Colonic mucosa (tissue), 4 donors: ENCODE measurements at places on chromosomes 4 and X. TPM values are rescaled to one million over a fixed set of nuclear protein-coding genes. Genes with fewer than 3 reads are reported as not detected.

GRCh38 chr4:47531954-47532321 is 46.9 kb downstream of the ATP10D start:
- no peaks in the 10 kb centered on the region for H3K4me1 ChIP-seq
- H3K4me3 ChIP-seq = no peak overlapping the region
- H3K27me3 ChIP-seq = no peaks in the 10 kb centered on the region
- no peaks in the 10 kb centered on the region for H3K36me3 ChIP-seq
- DNase-seq = no peak

DNA sequence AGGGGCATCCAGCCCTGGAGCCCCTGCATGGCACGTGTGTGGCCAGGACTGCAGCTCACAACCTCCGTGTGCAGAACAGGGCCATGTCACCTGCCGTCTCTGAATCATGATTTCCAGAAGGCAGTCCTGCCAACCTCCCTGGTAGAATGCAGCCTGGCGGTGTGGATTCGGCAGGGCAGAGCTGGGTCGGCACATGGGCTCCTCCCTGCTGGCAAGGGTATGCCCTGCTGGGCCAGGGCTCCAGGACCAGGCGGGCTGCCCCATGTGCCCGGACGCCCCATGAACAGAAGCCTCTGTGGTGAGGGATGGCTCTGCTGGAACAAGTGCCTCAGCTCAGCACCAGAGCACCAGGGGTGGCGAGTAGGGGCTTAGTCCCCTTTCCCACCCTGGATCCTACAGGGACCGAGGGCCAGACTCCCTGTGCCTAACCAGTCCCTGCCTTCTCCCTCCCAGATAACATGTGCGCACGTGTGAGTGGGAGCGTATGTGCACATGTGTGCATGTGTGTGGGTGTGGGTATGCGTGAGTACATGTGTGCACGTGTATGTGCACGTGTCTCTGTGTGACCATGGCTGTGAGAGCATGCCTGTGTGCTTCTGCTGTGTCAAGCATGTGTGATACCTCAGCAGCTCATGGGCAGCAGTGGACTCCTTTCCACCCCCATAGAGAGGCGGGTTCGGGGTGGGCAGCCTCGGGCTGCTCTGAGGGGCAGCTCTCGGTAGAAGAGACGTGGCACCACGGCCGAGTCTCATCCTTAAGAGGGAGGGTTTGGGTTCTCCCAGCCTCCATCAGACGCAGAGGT is 10.3 kb upstream of the MXD4 start:
- H3K27me3 ChIP-seq = no peaks in the 10 kb centered on the region
- DNase-seq = no peak
- H3K4me1 ChIP-seq = no peaks in the 10 kb centered on the region
- no peaks in the 10 kb centered on the region for H3K36me3 ChIP-seq

DNA sequence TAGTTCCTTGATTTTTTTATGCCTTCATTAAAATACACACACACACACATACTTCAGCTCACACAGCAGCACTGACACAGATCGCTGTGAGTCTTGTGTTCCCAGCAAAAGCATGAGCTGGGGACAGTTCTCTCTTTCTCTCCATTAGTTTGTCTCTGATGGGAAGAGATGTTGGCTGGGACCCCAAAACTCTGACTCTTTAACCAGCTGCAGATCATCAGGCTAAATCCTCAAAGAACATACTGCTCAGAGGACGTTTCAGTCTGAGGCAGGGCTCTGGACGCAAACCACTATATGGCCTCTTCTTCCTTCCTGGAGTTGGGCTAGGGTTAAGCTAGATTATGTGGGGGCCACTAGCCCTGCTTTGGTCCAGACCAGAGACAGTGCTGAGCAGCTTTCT is 109.6 kb downstream of the NHSL2 start:
- no peaks in the 10 kb centered on the region for H3K27me3 ChIP-seq
- peak; percentile 19 for DNase-seq
- H3K4me1 ChIP-seq = peaks cover 3% of the 10 kb centered on the region
- H3K27ac ChIP-seq = no peak overlapping the region
- no peaks in the 10 kb centered on the region for H3K36me3 ChIP-seq

DNA sequence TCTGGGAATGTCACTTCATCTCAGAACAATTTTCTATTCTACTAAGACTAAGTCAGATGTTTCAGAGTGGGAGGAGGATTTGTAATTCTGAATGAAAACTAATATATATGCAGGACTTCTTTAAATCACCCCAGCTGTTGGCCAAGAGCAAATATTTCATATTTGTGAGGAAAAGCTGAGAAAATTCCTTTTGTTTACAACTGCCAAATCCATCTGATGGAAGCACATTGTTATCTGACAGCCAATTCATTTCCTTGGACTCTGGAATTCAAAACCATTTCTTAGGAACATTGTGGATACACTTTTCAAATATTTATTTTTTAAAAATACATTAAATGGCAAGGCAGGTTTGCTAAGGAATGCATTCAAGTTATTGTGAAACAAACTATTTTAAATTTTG is 8.0 kb downstream of the SLIT2 start:
- no peak for DNase-seq
- no peak overlapping the region for H3K4me3 ChIP-seq
- H3K4me1 ChIP-seq = no peaks in the 10 kb centered on the region
- peaks cover 7% of the 10 kb centered on the region for H3K27me3 ChIP-seq

- no peak for DNase-seq
- no peak overlapping the region for H3K27ac ChIP-seq
- no peak overlapping the region for H3K4me3 ChIP-seq
- H3K4me1 ChIP-seq = no peaks in the 10 kb centered on the region
Measured at GRCh38 chr4:160810424-160810823, 1353.4 kb downstream of the FSTL5 start.

DNA sequence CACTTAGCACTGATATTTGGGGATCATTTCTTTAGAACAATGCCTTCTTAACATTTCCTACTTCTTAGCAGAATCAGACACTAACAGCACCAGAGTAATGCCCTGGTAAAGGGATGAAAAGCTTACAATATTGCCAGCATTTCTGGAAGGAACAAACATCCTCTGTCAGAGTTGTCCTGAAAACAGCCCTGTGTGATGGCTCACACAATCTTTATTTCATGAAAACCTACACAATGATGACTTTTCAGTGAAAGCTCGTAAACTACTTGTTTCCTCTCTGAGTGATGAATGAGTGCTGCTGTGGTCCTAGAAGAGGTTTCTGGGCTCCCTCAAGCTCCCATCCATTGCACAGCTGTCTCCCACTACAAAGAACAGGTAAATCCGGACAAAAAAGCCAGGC is 52.8 kb downstream of the GPC4 start:
- no peak overlapping the region for H3K27ac ChIP-seq
- no peak overlapping the region for H3K4me3 ChIP-seq
- no peak for DNase-seq

DNA sequence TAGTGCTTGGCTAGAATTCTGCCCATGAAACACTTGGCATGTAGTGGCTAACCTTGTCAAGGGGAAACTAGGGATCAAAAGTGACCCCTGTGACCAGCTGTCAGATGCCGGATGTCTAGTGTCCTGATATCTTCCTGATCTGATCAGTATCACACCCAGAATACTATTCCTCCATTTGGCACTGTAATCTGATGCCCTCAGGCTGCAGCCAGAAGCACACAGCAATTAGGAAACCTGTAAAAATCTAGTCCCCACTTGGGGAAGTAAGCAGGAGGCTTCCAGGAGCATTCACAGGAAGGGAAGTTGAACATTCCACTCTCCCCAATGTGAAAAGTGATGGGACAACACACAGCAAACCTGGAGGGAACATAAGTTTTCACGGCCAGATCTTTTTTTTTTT is 125.1 kb downstream of the HS6ST2 start:
- no peaks in the 10 kb centered on the region for H3K4me1 ChIP-seq
- no peak for DNase-seq
- no peak overlapping the region for H3K27ac ChIP-seq
- no peak overlapping the region for H3K4me3 ChIP-seq

DNA sequence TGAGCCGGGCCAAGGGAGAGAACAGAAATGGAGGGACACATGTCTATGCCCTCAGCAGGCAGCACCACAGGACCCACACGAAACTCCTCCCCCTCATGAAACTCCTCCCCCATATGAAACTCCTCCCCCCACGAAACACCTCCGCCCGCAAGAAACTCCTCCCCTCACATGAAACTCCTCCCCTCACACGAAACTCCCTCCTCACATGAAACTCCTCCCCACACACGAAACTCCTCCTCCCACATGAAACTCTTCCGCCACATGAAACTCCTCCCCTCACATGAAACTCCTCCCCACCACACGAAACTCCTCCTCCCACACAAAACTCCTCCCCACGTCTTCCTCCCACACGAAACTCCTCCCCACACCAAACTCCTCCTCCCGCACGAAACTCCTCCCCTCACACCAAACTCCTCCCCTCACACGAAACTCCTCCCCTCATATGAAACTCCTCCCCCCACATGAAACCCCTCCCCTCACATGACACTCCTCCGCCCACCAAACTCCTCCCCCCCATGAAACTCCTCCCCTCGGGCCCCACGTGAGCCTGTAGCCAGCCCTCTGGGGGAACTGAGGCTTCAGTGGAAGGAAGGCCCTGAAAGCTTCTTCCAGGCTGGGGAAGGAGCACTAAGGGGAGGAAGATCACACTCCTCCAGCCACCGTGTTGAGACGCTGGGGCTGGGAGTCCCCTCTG is 15.2 kb downstream of the ADRA2C start:
- H3K27me3 ChIP-seq = peaks cover 6% of the 10 kb centered on the region
- H3K27ac ChIP-seq = no peak overlapping the region
- no peaks in the 10 kb centered on the region for H3K36me3 ChIP-seq
- H3K4me3 ChIP-seq = no peak overlapping the region

GRCh38 chrX:11103751-11104150 is 7.4 kb upstream of the HCCS start:
- no peaks in the 10 kb centered on the region for H3K4me1 ChIP-seq
- no peak overlapping the region for H3K4me3 ChIP-seq
- no peak for DNase-seq
- H3K27ac ChIP-seq = no peak overlapping the region

SOD3 gene
- 35.8 TPM for total RNA-seq

- DNase-seq = no peak
- H3K27ac ChIP-seq = no peak overlapping the region
- no peak overlapping the region for H3K4me3 ChIP-seq
- no peaks in the 10 kb centered on the region for H3K4me1 ChIP-seq
- no peaks in the 10 kb centered on the region for H3K36me3 ChIP-seq
Measured at GRCh38 chrX:132807411-132808030, 150.9 kb downstream of the HS6ST2 start.

GTPBP6 gene
- 81.1 TPM for total RNA-seq

IQSEC2 gene
- 23.1 TPM for total RNA-seq

OCRL gene
- total RNA-seq = 32.8 TPM

DNA sequence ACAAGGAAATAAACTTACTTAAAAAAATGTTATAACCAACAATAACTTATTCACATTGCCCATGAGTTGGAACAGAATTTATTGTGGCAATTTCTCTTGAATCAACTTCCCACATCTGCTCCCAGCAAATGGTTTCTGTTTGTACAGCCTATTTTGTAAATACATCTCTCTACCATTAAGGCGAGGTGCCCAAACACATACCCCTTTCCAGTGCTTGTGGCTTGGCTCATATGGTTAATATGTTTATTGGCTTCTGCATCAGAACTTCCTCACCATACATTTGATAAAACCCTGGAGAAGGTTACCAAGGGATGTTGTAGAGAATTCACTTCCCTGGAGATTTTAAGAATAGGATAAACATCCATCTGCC is 207.1 kb downstream of the SOWAHB start:
- H3K4me1 ChIP-seq = no peaks in the 10 kb centered on the region
- peak overlapping the region; percentile 84 for H3K27ac ChIP-seq
- no peaks in the 10 kb centered on the region for H3K36me3 ChIP-seq
- DNase-seq = peak; percentile 55

GPC3 gene
- 2.0 TPM for total RNA-seq

SYTL4 gene
- total RNA-seq = 30.7 TPM

POLN gene
- 2.8 TPM for total RNA-seq

DNA sequence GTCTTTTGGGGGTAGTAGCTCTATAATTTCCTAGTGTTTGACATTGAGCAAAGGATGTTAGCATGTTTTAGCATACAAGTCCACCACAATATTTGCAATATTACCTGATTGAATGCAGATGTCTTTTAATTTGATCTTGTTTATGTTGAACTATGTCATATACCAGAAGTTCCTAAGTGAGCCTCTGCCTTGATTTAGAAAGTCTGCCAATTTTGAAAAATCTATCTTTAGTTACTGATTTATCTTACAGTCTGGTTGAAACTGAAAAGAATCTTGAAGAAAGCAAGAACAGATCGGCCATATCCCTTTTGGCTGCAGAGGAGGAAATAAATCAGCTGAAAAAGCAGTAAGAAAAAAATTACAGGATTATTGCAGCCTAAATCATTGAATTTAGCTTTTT is 18.5 kb downstream of the SPATA18 start:
- no peak overlapping the region for H3K27ac ChIP-seq
- H3K4me1 ChIP-seq = no peaks in the 10 kb centered on the region
- H3K4me3 ChIP-seq = no peak overlapping the region
- H3K27me3 ChIP-seq = no peaks in the 10 kb centered on the region
- H3K36me3 ChIP-seq = no peaks in the 10 kb centered on the region

DNA sequence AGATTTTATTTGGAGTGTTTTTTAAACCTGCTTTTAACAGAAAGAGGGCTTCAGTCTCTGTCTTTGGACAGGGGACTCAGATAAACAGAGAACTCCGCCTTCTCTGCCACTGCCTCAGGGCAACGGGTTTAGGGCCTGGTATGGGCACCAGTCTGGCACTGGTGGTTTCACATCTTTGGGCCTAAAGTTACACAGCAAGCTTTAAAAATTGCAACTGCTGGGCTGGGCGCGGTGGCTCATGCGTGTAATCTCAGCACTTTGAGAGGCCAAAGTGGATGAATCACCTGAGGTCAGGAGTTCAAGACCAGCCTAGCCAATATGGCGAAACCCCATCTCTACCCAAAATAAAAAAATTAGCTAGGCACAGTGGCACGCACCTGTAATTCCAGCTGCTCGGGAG is 10.3 kb upstream of the NAT8L start:
- no peaks in the 10 kb centered on the region for H3K4me1 ChIP-seq
- no peak for DNase-seq
- H3K27ac ChIP-seq = no peak overlapping the region
- peaks cover 14% of the 10 kb centered on the region for H3K27me3 ChIP-seq

GRCh38 chr4:172147687-172148086 is 334.5 kb downstream of the GALNTL6 start:
- H3K4me3 ChIP-seq = no peak overlapping the region
- no peak for DNase-seq

DNA sequence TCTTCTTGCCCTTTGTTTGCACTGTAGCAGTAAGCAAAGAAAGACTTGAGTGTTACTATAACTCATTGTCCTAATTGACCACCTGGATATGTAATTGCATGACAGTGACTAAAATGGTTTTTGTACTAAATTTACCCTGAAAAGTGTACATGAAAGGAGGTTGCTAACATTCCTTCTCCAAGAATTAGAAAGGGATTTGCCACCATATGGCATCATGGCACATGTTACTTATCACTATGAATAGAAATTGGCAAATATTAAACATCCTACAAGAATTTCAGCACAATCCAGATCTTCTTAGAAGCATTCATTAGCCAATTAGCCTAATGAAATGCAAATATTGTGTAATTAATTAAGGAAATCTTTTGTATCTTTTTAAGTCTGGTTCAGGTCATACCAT is 834.2 kb downstream of the STPG2 start:
- no peak overlapping the region for H3K27ac ChIP-seq
- no peak for DNase-seq
- no peak overlapping the region for H3K4me3 ChIP-seq
- H3K4me1 ChIP-seq = no peaks in the 10 kb centered on the region
